Activated naive CD4-positive, alpha-beta T cell treated with anti-CD3 and anti-CD28 coated beads, Interleukin-2, amount 50 U/mL, for 72 hours (primary cell): ENCODE measurements at places on chromosomes 2 and 18. TPM values are rescaled to one million over a fixed set of nuclear protein-coding genes. Genes with fewer than 3 reads are reported as not detected.

The TUBA3E gene
- total RNA-seq: not detected

The ANKRD30B gene
- total RNA-seq: not detected

The MTLN gene
- 43.9 TPM for total RNA-seq

The TMEM163 gene
- total RNA-seq: not detected

The TMEM169 gene
- total RNA-seq: 1.8 TPM

The FABP1 gene
- total RNA-seq: not detected

The TFCP2L1 gene
- 0.06 TPM for total RNA-seq

The KLF11 gene
- total RNA-seq: 7.5 TPM

The FAM168B gene
- 69.9 TPM for total RNA-seq

The RNF181 gene
- 128 TPM for total RNA-seq

The PRKAG3 gene
- not detected for total RNA-seq

The KHK gene
- total RNA-seq: 10.6 TPM

GRCh38 chr2:121791801-121792221 is 36.4 kb downstream of the TSN start:
- DNase-seq: no peak

DNA sequence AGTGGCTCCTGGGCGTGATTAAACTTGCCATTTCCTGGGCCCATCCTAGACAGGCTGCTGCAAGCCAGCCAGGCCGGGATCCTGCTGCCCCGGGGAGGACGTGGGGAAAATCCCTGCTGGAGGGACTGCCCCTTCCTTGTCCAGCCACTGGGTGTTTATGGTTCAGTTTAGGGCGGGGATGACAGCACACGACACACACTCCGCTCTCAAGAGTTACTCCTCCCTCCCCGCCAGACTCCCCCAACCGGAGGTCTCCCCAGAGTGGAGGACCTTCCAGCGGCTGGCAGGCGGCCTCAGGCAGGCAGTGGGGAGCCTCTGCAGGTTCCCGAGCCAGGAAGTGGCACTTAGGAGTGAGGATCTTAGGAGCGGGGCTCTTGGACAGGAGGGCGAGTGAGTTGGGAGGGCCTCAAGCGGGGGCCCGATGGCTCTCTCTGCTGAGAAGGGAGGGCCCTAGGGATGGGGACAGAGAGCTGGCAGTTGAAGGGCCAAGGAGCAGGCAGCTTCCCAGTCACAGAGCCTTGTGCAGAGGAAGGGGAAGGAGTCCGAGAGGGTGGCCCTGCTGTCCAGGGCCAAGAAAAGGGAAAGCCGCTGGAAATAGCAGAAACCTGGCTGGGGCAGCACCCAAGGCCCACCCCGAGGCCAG is 5.7 kb upstream of the GPR35 start:
- DNase-seq: no peak

GRCh38 chr2:9748577-9748976 is 94.7 kb upstream of the TAF1B start:
- no peak for DNase-seq

GRCh38 chr2:129881786-129882396 is 97.6 kb upstream of the RAB6C start:
- DNase-seq: no peak

GRCh38 chr2:235808366-235808765 is 314.5 kb downstream of the AGAP1 start:
- no peak for DNase-seq

GRCh38 chr2:62175728-62176127 is 20.2 kb upstream of the B3GNT2 start:
- DNase-seq: no peak

- no peak for DNase-seq
Measured at GRCh38 chr2:233925402-233925801, 8.2 kb downstream of the TRPM8 start.

DNA sequence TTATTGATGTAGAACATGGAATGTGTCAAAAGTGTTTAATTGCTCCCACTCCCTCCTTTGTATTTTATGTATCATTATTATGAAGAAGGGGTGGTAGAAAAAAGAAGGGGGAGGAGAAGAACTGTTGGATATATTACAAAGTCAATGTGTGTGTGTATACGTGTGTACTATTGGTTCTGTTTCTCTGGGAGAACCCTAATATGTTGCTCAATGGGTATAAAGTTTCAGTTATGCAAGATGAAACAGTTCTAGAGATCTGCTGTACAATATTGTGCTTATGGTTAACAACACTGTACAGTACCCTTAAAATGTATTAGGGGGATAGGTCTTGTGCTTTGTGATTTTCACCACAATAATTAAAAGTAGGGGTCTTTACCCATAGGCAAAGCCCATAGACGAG is 58.1 kb upstream of the ZC3H15 start:
- no peak for DNase-seq

- DNase-seq: no peak
Measured at GRCh38 chr2:25491003-25491696, 149.4 kb upstream of the DNMT3A start.

GRCh38 chr2:20594048-20594750 is 56.7 kb downstream of the HS1BP3 start:
- no peak for DNase-seq

DNA sequence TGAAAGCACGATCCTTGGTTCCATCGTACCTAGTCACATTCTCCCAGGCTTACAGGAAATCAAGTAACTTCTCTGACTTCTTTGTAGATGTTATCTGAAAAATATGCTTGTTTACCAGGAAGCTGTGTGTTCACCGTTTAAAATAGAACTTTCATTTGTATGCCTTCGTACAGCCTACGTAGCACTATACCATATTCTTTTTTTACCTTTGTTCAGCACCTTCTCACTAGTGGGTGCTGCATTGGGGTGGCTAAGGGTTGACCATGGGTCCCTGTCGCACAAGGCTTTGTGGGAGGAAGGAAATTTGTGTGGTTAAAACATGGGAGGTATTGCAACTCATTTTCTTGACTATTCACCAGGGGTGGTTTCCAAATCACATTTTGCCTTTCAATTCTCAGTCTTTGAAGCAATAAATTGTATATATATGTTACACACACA is 16.6 kb downstream of the MALT1 start:
- no peak for DNase-seq

DNA sequence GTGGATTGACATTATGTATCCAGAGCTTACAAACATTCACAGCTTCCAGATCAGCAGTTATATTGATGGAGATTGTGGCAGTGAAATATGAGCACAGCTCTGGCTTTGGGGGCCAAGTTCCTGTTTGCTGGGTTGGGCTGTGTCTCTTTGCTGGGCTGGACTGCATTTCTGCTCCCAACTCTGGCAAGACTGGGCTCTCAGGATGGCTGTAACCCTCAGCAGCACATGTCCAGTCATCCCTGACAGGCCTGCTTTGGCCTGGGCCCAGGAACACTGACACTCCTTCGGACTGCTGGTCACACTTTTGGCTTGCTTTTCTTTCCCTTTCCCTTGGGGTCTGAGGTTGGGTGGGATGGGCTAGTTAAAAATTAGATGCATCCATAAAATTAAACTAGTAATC is 17.9 kb upstream of the VPS4B start:
- no peak for DNase-seq

- no peak for DNase-seq
Measured at GRCh38 chr2:242054881-242055801, 185.6 kb downstream of the RTP5 start.

- DNase-seq: no peak
Measured at GRCh38 chr2:235986361-235986760, 181.8 kb downstream of the GBX2 start.

DNA sequence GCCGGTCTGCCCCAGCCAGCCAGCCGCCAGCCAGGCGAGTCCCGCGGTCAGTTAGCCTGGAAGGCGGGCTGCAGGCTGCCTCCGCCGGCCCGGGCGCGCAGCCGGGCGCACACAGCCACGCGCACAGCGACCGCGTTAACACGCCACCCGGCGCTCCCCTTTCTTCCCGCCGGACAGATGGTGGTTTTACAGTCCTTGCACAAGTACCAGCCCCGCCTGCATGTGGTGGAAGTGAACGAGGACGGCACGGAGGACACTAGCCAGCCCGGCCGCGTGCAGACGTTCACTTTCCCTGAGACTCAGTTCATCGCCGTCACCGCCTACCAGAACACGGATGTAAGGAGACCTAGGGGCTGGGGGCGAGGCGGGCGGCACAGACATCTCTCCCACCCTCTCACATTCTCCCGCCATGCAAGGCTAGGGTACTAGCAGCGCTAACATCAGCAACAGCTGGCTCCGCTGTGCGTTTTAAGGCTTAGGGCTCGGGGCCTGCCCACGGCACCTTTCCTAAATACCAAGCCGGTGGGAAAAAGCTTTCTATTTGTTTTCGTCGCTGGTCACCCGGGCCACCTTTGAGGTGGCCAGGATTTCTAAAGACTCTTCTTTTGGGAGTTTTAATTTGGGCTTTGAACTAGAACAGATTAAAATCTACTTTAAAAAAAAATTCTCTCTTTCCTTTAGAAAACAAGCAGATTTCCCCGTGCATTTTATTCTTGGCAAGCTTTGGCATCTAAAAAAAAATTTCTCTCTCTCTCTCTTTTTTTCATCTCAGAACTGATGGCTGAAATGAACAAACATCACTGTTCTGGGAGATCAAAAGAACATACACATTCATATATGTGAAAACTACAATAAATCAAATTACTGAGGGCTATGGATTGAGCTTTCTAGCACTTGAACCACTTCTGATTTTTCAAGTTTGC is 2.9 kb downstream of the TBR1 start:
- no peak for DNase-seq

- DNase-seq: no peak
Measured at GRCh38 chr2:69563021-69563420, 80.5 kb downstream of the AAK1 start.

- no peak for DNase-seq
Measured at GRCh38 chr18:57125627-57126026, 21.3 kb upstream of the BOD1L2 start.

GRCh38 chr2:221581986-221582385 is 9.9 kb upstream of the EPHA4 start:
- DNase-seq: no peak

DNA sequence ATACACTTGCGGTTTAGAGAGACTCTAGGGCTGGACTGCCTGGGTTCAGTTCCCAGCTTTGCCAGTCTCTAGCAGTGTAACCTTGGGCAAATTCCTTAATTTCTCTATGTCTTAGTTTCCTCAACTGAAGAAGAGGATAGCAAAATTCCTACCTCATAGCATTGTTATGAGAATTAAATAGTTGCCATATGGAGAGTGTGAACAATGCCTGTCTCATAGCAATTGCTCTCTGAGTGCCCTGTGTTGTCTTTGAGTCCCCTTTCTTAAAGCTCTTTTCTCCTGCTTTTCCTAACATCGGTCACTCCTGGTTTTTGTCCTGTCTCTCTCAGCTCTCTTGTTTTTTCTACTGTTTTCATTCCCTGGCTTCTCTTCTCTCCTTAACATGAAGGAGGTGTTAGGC is 116.8 kb upstream of the ALPP start:
- DNase-seq: no peak

DNA sequence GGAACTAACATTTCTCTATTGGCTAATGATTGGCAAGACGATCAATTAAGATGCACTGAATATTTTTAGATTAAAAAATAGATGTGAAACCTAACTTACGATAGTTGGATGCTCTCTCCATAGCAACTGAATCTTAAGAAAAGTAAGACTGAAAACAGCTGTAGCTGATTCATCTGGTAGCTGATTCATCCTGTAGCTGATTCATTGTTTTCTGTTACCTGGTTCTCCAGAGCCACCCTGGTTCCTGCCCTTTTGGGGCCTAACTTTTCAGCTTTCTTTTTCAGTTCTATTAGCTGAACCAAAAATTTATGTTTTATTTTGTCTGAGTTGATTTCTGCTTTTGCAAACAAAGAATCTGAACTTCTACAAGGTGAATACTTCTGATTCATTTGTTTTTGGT is 22.7 kb upstream of the SPR start:
- DNase-seq: peak; percentile 32

DNA sequence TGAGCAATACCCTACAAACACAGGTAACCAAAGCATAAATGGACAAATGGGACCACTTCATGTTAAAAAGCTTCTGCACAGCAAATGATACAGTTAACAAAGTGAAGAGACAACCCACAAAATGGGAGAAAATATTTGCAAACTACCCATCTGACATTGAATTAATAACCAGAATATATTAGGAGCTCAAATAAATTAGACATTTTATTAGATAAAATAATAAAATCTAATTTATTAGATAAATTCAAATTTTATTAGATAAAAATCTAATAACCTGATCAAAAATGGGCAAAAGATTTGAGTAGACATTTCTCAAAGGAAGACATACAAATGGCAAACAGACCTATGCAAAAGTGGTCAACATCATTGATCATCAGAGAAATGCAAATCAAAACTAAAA is 35.8 kb upstream of the KCNH7 start:
- DNase-seq: no peak
